ENCODE measurements at places on chromosomes 3 and 15.

DNA sequence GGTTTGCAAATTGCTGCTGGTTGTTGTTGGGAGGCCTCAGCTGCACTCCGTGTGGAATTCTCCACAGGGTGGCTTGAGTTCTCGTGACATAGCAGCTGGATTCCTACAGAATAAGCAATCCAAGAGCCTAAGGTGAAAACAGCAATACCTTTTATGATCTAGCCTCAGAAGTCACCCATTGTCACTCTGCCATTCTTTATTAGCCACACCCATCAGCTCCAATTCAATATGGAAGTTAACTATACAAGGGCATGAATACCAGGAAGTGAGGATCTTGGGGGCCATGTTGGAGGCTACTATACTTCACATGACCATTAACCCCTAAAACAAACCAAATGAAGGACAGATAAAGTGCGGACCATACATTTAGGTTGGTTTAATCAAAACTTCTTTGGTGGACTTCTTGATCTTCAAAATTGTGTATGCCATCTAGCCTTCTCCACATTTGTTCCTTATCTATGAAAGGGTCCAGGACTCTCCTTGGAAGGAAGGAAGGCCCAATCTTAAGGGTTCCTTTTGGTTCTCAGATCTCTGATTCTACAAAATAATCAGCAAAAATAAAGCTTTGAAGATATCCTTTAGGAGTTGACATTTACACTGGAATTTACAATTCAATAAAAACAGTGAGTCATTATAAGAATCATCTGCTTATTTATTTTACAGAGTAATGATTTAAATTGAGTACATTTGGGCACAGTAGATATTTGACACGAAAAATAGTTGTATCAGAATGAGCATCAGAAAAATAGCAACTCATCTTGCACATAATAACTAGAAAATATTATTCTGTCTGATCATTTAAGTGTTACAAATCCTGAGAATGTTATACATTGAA lies 21.5 kb downstream of the CIAO2A start:
- DNase-seq = no peak

GRCh38 chr15:101264011-101264410 lies 12.2 kb upstream of the CHSY1 start:
- no peak for DNase-seq

DNA sequence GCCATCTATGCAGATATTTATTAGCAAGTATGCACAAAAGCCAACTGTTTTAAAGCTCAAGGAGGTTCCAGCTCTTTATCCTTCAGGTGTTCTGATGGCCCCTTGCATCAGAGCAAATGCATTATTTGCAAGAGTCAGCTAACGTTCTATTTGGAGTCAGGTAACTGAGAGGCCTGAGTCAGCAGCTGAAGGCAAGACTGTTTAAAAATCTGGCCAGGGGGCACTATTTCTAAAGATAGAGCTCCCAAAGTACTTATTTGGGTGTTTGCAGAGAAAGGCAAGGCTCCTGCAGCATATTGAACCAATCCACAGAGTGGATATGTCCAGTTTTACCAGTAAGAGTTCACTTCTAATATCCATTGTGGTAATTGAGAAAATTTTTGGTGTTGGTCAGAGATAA lies 146.1 kb downstream of the LRTM1 start:
- DNase-seq = no peak

DNA sequence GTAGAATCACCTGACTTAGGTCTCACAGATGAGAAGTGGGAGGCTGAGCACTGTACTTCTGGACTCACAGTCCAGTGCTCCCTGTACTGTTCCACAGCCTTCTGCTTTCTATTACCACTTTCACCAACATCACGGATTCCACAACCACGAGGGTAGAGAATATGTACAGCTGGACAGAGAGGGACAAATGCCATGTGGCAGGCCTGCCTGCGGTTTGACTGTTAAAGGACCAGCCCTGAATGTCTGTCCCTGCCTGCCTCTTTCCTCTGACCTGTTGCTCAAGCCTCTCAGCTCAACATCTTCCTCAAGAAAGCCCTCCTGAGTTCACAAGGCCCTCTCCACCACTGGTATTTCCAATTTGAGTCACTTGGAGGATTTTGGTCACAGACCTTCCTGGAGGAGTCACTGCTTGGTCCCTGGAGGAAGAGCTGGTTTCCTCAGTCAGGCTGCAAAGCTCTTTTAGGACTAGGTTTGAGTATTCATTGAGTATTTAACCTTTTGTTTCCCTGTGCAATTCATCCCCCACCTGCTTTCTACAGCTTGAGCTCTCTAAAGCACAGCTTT lies 49.1 kb downstream of the RAB11A start:
- no peak for DNase-seq

- DNase-seq = no peak
Observed at GRCh38 chr3:154976072-154976983, 103.8 kb upstream of the MME start.

GRCh38 chr3:41190509-41191284 lies 8.6 kb upstream of the CTNNB1 start:
- DNase-seq = no peak

DNA sequence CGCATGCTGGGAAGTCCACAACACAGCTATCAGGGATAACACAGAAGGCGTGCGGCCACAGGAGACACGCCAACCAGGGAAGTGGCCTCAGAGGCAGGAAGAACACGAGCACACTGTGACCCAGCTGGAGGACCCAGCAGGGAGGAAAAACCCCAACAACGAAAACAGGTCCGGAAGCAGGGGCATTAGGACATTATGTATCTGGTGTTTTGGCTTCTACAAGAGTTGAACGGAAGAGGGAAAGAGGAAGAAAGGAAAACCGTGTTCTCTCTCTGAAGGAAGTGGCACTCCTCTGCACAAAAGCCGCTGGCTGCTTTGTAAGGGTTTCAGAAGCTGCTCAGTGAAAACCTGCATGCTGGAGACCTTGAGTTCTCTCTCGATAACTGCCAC lies 61.8 kb downstream of the HACD2 start:
- DNase-seq = no peak

GRCh38 chr3:20060974-20061685 lies 20.9 kb downstream of the KAT2B start:
- no peak for DNase-seq

GRCh38 chr3:23948761-23949160 lies 3.7 kb downstream of the NR1D2 start:
- no peak for DNase-seq

DNA sequence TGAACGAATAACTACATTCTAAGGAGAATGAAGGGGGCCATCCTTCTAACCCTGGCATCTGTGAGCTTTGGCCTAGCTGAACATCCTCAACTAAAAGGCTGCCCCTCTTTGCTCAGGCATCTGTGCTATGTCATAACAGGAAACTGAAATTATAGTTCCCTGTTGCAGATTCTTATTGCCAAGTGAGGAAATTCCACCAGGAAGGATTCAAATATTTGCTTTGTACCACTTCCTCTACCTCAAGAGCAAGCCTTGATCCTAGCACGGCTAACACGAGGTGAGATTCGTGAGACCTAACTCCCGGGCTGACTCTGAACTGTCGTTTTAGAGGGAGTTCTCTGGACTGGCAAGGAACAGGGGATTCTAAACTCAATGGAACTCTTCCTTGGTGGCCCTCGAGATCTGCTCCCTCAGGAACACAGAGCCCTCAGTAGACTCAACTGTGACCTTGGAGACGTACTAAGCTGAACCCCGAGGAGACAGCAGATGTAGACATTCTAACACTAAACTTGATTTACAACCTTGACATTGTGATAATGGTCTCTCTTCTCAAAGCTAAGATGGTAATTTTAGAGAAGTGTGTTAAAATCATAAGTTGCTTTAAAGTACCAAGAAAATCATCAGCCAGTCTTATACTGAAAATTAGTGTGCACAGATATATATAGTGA lies 4.2 kb downstream of the SPG21 start:
- DNase-seq = no peak

DNA sequence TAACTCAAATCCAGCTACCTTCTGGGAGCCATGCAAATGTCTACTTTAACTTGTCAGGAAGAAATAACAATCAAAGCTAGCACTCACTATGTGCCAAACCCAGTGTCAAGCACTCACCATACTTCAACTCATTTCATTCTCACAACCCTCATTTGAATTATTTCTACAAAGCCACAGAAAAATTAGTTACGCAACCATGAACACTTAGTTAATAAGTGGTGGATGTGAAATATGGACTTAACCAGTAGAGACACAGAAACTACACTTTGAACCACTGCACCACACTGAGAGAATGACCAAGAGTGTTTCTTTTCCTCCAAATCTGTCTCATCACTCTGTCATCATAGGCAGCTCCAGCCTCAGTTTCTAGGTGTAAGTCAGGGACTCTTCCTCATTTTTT lies 91.0 kb upstream of the MBNL1 start:
- DNase-seq = no peak

DNA sequence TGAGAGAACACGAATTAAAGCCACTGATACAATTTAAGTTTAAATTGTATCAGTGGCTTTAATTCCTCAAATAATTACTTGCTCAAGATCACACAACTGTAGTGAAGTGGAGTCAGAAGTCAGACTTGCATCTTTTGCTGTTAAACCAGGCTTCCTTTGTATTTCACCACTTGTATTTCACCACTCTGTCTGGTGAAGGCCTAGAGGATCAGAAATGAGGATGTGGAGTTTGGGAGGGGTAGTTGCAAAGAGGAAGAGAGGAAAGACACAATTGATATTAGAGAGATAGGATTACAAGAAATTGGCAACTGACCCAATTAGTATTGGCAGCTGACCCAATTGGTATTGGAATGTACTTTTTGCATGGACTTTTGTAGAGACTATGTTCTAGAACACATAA lies 288.1 kb upstream of the GPR149 start:
- DNase-seq = no peak

GRCh38 chr3:156776031-156776430 lies 50.1 kb upstream of the LEKR1 start:
- no peak for DNase-seq

- DNase-seq = peak; percentile 49
Observed at GRCh38 chr15:76336254-76337058, at the start of gene ISL2. Gene ISL2, plus strand, starts transcription at chr15:76336773. Its CDS starts 111 bp downstream, at chr15:76336884.

GRCh38 chr3:69941037-69941436 lies 58.5 kb upstream of the SAMMSON start:
- no peak for DNase-seq

GRCh38 chr3:100173961-100174360 lies 59.7 kb upstream of the FILIP1L start:
- DNase-seq = no peak

DNA sequence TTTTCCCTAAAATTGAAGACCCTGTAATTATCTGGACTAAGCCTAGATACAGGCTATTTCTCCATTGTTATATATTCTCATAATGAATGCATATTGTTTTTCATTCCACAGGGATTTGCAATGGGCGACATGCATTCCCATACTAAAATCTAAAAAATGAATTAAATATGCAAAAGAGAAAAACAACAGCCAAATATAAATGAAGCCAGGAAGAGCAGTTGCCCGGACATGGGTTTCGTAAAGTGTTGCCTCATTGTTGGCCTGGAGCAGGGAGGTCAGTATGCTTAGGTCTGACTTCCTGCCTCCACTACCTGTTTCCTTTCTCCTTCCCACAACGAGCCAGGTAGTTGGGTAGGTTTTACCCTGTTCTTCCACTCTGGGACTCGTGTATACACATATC lies 27.1 kb upstream of the SLCO3A1 start:
- no peak for DNase-seq

DNA sequence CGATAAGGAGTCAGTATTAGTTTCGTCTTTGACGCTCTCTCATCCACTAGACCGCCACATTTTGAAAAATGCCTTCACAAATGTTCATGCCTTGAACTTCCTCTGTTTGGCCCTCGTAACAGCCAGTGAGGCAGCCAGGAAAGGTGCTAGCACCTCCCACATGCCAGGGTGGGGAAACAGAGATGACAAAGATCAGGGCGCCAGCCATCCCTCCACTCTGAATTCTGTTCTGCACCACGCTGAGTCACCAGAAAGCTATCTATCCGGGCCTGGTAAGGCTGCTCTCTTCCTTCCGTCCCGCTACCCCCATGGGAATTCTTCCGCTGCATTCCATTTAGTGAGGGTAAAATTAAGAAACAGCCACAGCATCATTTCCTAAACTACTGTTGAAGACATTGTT lies 31.3 kb upstream of the BCL2L10 start:
- DNase-seq = no peak

DNA sequence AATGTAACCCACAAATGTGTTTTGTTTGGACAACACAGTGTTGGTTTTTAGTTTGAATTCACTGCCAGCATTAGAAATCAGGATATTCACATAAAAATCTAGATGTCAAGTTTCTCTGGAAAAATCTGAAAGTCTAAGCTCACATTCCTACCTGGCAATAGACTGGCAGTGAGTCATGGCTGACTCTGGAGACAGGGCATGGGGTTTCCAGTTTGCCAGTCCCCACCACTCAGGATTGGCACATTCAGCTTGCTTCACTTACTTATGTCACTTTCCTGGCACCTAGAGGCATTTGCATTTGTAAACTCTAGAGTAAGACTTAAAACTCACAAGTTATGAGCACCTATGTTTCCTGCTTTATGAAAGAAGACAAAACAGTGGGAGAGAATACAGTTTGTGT lies 19.1 kb upstream of the SEC61A1 start:
- no peak for DNase-seq

GRCh38 chr3:12229896-12230295 lies 59.0 kb upstream of the PPARG start:
- no peak for DNase-seq

- no peak for DNase-seq
Observed at GRCh38 chr3:12352253-12352652, 63.4 kb downstream of the PPARG start.

- DNase-seq = no peak
Observed at GRCh38 chr3:29186131-29186599, 94.7 kb upstream of the RBMS3 start.

DNA sequence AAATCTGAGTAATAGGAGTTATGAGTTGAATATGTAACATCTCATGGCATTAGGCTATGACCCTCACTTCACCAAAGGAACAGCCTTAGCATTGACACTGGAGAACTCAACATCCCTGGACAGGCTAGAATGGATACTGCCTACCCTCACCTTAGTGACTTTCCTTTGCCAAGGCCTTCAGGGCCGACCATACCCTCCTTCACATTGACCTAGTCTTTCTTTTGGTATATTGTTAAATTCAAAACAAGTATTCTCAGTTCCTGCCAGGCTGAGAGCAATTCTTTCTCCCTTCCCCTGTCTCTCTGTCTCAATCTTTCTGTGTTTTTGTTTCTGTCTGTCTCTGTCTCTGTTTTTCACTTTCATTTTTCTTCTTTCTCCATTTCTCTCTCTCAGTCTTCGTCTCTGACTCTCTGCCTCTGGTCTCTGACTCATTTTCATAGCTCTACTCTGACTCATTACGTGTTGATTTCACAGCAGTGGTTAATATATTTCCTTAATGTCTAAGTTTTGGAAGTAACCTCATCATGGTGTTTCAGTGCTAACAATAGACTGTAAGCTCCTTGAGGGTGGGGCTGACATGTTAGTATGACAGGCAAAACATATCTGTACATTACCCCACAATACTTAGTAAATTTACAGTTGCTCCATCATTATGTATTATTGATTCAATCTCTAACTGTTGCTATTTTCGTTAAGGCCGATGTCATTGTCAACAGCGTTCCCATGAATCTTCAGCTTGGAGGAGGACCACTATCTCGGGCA lies 32.5 kb downstream of the PARP15 start:
- no peak for DNase-seq

Measured in activated CD8-positive, alpha-beta memory T cell treated with anti-CD3 and anti-CD28 coated beads, Interleukin-2, amount 50 U/mL, for 4 hours (primary cell).